ENCODE measurements at places on chromosomes 2 and 18. TPM values are rescaled to one million over a fixed set of nuclear protein-coding genes. Genes with fewer than 3 reads are reported as not detected.

- no peak for DNase-seq
Observed at GRCh38 chr2:128702616-128703015, 383.9 kb upstream of the HS6ST1 start.

- no peak for DNase-seq
Observed at GRCh38 chr2:124646166-124646815, 621.2 kb downstream of the CNTNAP5 start.

DNA sequence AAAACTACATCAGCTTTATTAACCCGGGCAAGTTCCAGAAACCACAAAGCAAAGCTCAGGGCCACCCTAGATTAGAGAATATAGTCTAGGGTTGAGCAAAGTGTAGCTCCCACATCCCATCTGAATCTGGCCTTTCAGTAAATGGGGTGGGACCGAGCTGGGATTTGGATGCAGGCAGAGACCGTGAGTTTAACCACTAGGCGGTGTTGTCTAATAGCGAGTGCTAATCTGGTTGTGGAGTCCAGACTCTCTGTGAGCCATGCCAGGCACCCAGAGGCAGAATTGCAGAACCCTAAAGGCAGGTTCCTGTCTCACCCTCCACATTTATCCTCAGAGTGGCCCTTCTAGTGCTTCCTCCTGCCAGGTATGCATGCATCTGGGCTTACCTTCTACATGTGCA lies 435.9 kb downstream of the TSN start:
- DNase-seq: no peak

- DNase-seq: no peak
Observed at GRCh38 chr2:182921234-182921633, 54.8 kb upstream of the FRZB start.

- DNase-seq: no peak
Observed at GRCh38 chr2:191257934-191258333, 12.7 kb downstream of the MYO1B start.

GRCh38 chr2:240507778-240508251 lies 50.0 kb downstream of the ANKMY1 start:
- DNase-seq: peak; percentile 44

DNA sequence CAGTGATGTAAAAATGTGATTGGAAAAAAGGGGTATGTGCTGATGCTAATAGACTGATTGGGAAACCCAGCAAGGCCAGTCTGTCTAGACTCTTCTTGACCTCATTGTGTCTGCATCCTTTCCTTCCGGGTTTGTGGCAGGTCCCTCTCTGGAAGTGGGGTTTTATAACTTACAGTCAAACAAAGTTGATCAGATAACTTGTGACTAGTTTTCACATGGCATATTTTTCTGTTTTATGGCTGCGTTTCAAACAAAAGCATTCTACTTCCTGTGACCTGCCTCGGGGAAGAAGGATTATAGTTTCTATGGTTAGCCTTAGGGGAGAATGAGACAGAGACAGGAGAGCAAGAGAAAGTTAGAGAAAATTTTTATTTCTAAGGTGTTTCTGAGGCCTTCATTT lies 188.7 kb upstream of the HNMT start:
- DNase-seq: no peak

- DNase-seq: no peak
Observed at GRCh38 chr18:46253498-46253897, 149.3 kb downstream of the HAUS1 start.

GRCh38 chr2:85401464-85401805 lies 8.7 kb downstream of the CAPG start:
- no peak for DNase-seq

GRCh38 chr2:12705230-12705629 lies 11.5 kb upstream of the TRIB2 start:
- DNase-seq: no peak

The COBLL1 gene
- total RNA-seq: 75.8 TPM

The SERPINB10 gene
- total RNA-seq: 0.15 TPM

Data from breast epithelium (tissue), 4 donors.